ENCODE measurements at places on chromosomes 3 and 15.

DNA sequence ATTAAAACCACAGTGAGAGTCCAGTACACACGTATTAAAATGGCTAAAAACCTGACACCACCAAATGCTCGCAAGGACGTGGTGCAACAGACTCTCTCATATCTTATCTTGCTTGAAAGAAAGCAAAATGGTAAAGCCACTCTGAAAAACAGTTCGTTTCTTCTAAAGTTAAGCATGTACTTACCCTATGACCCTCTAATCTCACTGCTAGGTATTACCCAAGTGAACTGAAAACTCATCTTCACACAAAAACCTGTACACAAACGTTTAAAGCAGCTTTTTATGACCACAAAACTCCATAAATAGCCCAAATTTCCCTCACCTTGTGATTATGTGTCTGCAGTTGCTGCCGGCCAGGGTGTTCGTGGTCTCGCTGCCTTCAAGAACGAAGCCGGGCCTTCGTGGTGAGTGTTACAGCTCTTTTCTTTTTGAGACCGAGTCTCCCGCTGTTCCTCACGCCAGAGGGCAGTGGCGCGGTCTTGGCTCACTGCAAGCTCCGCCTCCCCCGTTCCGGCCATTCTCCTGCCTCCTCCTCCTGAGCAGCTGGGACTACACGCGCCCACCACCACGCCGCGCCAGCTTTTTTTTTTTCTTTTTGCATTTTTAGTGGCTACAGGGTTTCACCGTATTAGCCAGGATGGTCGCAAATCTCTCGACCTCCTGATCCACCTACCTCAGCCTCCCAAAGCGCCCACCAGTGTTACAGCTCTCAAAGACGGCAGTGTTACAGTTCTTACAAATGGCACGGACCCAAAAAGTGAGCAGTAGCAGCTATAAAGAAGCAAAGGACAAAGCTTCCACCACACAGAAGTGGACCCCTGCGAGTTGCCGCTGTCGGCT is 165.4 kb downstream of the TJP1 start:
- no peak for DNase-seq

- no peak for DNase-seq
Observed at GRCh38 chr15:40782609-40783227, 12.9 kb downstream of the C15orf62 start.

DNA sequence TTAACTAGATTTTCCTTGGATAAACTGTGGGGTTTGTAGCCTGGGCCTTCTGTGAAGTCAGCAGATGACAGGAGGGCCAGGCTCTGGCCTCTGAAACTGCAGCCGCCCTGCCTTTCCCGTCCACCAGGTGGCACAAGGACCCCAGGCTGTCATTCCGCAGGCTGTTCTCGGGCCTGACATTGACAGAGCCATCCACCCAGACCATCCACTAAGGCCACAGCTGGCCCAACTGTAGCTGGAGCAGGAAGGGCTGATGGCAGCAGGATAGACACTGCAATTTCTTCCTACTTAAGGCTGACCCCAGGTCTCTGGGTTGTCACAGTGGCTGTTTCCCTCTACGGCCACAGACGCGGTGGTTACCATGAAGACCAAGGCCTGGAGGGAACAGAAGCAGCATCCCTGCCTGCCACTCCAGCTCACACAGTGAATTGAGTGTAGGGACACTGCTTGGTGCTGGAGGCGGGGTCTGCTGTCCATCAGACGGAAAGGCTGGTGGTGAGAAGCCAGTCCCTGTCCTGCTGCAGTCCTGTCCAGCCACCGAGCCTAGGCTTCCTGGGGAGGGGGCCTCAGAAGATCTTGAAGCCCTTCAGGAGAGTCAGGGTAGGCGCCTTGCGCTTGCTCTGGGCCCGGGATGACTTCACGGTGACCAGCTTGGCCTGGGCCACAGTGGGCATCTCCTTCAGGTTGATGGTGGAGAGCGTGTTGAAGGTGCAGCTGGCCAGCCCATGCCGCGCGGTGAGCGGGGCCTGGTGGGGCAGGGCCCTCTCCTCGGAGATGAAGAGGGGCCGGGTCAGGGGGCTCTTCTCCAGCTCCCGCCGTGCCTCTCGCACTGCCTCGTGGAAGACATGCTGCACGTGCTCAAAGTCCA is 9.4 kb downstream of the SLC51B start:
- DNase-seq: peak; percentile 60

GRCh38 chr3:99872923-99873254 is 55.2 kb downstream of the CMSS1 start:
- no peak for DNase-seq

DNA sequence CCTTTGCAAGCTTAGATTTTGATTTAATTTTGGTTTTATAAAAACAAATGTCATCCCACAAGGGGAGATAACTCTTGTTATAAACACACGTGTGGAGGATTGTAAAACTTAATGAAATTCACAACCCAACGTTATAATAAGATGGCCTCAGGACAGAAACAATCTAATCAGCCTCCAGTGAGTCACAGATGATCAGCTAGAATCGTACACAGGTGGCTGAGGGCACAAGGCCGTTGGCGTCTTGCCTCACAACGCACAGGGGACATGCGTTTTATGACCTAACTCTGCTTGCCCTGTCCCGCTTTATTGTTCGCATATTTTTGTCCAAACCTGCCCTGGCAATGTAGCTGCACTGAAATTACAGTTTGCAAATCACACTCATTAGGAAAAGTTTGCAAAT is 121.9 kb upstream of the PDZRN3 start:
- no peak for DNase-seq

DNA sequence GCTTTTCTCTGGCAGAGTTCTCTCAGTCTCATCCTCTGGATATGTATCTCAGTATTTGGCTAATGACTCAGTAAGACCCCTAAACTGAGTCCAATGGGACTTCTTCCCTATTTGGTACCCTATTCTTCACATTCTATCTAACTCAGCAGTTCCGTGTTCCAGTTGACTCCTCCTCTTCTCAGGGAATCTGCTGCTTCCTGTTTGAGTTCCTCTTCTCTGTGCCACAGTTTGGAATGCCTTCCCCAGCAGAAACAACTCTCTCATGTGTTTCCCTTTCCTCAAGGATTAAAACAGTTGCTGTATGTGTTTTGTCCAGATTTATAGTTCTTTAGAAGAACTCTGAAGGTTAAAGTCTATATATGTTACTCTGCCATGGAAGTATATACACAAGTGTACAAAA is 344.0 kb upstream of the RARB start:
- DNase-seq: no peak

DNA sequence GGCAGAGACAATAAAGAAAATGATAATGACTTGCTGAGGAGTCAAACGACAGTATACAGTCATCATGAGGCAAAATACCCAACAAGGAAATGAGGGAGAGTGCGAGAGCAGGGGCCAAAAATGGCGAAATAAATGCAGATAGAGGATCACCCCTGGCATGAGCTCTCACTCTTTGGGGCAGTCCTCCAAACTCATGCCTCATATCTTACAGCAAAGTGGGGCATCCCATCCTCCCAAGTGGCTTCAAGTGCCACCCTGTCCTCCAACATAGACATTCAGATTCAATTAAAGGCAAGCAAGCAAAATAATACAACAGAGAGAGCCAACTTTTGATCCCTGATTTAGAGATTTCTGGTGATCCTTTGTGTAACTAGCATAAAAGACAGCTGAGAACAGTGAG is 278.4 kb downstream of the GBE1 start:
- DNase-seq: no peak

DNA sequence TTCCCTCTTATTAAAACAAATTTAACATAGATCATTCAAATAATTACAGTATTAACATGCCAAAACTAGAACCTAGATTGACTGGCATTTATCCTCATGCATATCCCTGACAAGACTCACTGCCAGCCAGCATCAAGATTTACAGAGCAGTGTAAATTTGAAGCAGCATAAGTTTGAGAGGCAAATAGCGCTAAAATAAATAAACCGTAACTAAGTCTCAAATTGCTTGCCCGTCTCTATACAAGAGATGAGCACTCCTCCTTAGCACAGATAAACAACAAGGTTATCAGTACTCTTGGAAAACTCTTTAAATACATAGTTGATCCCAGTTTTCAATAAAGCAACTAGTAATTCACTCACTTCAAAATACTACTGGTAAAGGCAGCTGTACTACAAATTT is 29.6 kb downstream of the MSL2 start:
- no peak for DNase-seq

GRCh38 chr3:62293051-62293780 is 80.1 kb downstream of the FEZF2 start:
- no peak for DNase-seq

DNA sequence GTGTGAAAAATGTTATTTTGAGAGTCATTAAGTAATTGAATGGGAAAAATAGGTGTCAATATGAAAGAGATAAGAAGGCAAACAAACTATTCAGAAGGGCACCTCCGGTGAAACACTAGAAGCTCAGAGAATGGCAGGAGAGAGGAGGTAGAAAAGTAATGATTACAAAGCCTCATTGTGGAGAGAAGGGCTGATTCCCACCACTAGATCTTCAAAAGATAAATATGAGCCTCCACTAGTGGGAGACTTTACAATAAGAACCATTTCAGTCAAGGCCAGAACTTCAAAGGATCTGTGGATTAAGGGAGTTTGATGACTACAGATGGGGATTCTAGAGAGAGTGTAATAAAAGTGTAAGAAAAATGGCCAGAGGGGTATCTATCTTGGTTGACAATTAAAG is 535.6 kb downstream of the NLGN1 start:
- DNase-seq: no peak

- peak; percentile 78 for DNase-seq
Observed at GRCh38 chr15:63909819-63910437, 76.2 kb upstream of the HERC1 start.

GRCh38 chr3:189631409-189631808 is 220 bp downstream of the TP63 start:
- no peak for DNase-seq

DNA sequence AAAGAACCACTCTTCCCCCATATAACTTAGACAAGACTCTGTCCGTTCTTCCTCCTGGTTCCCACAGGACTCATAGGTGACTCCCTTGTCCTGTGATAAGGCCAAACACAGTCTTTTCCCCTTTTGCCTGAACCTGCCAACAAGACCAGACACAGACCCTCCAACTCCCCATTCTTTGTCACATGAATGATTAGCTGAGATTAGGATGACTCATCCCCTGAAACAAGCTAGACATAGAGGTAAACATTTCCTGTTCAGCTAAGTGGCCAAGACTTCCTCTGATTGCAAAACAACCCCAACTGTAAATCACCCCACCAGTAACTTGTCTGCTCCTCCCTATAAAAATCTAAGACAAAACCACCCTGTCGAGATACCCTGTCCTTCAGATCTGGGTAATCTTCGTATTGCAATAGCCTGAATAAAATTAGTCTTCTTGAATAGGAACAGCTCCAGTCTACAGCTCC is 11.4 kb upstream of the HTR3E start:
- DNase-seq: no peak

GRCh38 chr3:97827741-97828471 is 6.1 kb downstream of the CRYBG3 start:
- peak; percentile 29 for DNase-seq

- no peak for DNase-seq
Observed at GRCh38 chr3:127691974-127692373, 19.2 kb downstream of the ABTB1 start.

- DNase-seq: peak; percentile 3
Observed at GRCh38 chr3:181210275-181210674, 220.7 kb upstream of the DNAJC19 start.

DNA sequence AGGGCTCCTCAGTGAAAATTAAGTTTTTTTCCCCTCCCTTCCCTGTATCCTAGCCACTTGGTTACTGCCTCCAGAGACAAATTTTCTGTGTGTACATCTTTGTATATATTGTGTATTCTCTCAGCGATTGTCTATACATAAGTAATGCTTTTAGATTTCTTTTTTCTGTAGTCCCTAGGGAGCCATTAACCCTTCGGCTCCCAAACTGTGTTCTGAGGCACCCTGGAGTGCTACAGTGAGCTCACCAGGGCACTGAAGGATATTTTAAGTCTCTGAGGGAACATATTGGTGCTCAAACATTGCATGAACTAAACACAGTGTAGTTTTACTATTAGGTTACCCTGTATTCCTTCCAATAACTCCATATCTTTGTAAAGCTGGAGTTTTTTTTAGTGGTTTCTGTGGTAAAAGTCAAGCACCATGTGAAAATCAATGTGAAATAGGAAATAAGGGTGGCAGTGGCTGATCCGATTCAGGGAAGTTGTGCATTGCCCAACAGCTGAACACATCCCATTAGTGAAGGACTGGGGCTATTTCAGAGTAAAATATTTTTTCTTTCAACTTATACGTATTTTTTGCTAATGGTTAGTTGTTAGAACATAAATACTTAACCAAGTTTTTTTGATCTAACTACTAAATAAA is 43.0 kb downstream of the USP13 start:
- DNase-seq: no peak

DNA sequence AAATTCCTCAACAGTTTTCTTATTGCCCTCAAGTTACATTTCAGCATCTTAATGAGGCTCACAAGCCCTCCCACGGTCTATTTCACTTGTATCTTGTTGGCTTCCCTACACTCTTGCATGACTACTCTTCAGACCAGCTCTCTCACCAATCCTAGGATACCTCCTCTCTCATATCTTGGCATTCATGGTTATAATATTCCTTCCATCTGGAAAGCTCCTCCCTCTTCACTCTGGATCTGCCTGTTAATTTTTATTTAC is 8.5 kb upstream of the CCDC80 start:
- DNase-seq: peak; percentile 99

- DNase-seq: no peak
Observed at GRCh38 chr15:87962428-87962827, 294.1 kb downstream of the NTRK3 start.

- no peak for DNase-seq
Observed at GRCh38 chr3:52518723-52519444, 14.8 kb downstream of the NT5DC2 start.

DNA sequence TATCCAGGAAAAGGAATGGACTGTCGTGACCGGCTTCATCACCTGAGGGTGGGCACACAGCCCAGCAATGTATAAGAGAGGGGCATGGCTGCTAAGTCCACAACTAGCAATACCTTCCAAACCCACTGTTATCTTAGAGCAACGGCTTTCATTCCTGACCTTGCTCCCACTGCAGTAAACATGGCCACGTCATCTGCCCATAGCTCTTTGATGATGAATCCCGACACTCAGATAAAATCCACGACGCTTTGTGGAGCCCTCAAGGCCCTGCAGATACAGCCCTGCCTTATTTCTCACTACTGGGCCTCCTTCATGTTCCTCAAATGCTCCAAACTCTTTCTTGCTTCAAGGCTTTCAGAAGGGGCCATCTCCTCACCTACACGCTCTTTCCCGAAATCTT is 114.0 kb downstream of the ADAMTS17 start:
- DNase-seq: no peak

DNA sequence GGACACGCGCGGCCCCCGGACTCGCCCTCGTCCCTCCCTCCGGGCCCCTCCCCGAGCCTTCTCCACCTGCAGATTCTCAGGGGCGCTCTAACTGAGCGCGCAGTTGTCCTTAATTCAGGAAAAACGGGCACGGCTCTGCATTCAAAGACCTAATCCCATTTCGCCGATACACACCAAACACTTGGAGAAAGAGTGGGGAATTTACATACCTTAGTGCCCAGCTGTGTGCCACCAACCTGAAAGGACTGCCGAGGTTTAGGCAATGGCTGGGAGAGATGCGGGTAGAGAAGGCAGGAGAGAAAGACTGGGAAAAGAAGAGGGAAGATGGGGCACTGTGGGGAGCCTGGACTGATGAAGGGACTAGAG is 21.8 kb downstream of the IGDCC3 start:
- no peak for DNase-seq
